WTC11 (cell line): ENCODE measurements at places on chromosomes 13 and 19.

DNA sequence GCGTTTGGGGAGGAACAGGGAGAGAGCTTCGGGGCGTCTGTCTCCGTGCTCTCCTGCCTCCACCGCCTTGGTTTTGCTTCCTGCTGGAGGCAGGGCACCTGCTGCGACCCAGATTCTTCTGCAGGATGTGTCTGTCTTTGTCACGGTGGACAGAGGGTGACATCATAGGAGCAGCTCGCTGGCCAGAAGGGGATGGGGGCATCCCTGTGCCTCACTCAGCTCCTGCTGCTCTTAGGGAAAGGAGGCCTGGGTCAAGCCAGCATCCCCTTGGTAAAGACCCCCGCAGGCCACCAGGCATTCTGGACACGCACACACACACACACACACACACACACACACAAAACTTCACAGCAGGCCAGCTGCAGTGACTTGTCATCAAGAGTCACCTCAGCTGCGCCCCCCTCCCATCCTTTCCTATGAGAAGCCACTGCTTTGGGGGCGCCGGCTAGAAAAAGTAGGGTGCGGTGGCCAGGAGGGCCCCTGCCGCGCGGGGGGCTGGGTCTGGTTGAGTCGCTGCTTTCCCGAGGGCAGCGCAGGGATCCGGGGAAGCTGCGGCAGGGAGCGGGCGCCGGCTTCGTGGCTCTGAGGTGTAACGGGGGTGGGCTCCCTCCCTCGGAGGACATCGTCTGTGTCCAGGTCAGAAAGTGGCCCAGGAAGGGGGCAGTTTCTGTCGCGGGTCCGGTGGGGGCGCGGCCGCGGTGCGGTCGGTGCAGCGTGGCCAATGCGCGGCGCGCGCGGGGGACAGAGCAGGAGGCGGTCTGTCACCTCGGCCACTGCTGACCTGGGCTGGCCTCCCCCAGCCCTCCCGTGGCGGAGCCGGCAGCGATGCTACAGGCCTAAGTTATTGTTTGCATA, 15.8 kb upstream of the NPAS1 start:
- DNase-seq, result no peak

DNA sequence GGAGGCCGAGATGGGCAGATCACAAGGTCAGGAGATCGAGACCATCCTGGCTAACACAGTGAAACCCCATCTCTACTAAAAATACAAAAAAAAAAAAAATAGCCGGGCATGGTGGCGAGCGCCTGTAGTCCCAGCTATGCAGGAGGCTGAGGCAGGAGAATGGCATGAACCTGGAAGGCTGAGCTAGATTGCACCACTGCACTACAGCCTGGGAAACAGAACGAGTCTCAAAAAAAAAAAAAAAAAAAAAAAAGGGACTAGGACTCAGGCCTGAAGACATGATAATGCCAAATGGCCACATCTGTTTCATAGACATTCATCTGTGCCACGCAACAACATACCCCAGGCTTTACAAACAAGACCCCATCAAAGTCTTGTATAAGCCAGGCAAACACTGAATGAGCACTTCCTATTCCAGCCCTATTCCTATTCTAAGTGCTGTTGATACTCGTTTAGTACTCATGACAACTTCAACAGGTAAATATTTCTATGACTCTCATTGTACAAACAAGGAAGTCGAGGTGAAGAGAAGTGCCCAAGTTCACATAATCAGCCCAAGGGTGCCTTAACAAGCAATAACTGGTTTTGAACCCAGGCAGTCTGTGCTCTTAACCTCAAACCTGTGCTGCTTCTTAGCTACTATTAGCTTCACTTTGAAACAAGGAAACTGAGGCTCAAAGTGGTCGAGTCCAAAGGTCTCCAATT, 1.7 kb downstream of the B9D2 start:
- no peak for DNase-seq

DNA sequence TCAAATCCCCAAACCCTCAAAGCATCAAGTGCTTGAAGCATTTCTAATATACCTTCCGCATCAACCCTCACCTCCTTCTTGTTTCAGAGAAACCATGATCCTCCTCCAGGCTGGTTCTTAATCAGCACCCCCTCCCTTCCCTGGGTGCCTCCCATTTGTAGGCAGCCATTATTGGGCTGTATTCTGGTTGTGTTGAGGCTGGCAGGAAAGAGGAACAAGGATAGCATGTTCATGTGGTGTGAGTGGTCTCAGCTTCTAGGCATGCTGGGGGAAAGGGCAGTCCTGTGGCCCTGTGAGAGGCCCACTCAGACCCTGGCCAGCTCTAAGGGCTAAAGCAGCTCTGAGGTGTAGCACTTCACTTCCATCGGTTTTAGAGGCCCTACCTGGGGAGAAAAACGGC, 18.9 kb upstream of the TRIM13 start:
- no peak for DNase-seq

GRCh38 chr19:952049-952679, 26.3 kb downstream of the ARID3A start:
- no peak for DNase-seq

- no peak for DNase-seq
Observed at GRCh38 chr13:33322965-33323668, 37.6 kb upstream of the STARD13 start.

GRCh38 chr13:20702915-20703779, at the start of gene IL17D:
IL17D (plus strand) TSS chr13:20703699; CDS start chr13:20704002, 303 bp downstream.
- DNase-seq, result peak; percentile 45

GRCh38 chr19:47447470-47448359, 24.0 kb downstream of the SLC8A2 start:
- peak; percentile 99 for DNase-seq

GRCh38 chr19:33661336-33661735, 39.6 kb downstream of the CHST8 start:
- peak; percentile 7 for DNase-seq
